NCI-H2081 (cell line): ENCODE measurements at places on chromosomes 3 and 15.

DNA sequence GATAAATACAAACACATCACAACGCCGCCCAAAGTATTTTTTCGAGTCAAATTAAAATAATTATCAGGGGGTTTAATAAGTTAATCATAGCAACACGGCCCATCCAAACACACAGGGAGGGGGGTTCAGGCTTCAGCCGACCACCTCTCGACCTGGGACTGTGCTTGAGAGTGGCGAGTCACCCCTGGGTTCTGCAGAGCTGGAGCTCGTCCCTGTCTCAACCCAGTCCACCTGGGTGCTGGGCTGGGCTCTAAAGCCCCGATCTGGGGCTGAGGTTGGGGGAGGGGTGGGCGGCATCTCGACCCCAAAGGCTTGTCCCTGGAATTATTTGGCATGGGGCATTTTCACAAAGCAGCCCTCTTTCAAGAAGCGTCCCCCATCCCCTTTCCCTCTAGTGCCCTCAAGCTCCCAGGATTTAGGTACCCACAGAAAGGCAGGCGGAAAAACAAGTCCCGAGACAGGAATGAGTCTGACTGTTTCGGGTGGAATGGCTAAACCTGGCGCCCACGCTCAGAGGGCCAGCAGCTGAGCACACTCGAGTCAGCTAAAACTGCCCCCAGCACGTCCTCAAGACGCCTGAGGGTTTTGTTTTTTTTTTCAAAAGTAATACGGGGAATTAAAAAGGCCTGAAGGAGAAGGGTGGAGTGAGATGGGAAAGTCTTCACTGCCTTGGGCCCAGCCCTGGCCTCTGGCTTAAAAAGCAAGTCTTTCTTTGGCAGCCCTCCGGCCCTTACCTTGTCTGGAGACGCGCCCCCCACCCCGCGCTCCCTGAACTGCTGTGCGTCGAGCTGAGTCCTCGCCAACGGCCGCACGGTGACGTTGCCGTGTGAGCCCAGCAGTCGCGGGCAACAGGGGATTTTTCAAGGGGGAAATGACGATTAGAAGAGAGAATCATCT is 32.5 kb downstream of the NR2F2 start:
- no peak for DNase-seq

GRCh38 chr3:43869491-43869890 is 178.8 kb downstream of the ABHD5 start:
- DNase-seq, result no peak

DNA sequence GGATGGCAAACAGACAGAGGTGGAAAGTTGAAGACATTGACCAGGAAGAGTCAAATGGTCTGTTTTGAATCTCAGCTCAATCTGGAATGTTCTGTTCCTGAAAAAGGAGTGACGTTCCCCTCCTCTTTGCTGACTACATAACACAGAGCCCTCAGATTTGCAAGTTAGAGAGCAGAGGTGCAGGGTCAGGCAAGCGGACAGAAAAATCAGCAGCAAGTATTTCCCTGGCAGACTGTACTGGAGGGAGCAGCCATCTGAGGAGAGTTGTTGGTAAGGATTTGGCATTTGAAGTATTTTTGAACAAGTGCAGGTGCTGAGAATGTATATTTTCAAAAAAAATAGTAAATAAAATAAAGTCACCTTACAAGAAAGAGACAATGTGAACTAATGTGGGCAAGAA is 17.6 kb downstream of the ZNF80 start:
- no peak for DNase-seq

GRCh38 chr15:83565553-83566159 is 88.3 kb upstream of the ADAMTSL3 start:
- peak; percentile 6 for DNase-seq

DNA sequence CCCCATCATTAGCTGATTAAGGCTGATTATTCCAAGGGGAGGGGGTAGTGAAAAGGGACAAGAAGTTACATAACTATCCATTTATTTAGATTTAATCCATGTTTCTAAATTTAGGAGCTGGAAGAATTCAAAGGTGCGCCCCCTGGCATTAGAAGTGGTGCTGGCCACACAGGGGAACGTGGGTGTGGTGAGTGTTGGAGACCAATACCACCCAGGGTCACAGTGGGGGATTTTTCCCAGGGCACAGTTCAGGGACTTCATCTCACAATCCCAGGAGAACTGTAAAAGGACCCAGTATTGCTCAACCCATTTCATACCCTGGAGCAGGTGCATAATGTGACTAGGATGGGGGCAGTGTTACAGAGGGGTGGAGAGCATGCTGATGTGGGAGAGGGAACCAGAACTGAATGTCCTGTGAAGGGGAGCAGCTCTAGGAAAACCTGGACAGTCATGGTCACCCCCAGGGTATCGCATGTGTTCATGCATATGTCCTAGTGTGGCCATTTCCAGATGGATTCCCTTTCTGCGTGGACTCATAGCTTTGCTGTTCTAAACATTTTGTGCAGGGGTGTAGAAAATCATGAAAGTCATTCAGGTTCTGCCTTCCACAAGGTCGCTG is 110.3 kb downstream of the LSM3 start:
- DNase-seq, result no peak

- DNase-seq, result peak; percentile 28
These were observed 3.6 kb downstream of the CHDH start for GRCh38 chr3:53842436-53843194.

DNA sequence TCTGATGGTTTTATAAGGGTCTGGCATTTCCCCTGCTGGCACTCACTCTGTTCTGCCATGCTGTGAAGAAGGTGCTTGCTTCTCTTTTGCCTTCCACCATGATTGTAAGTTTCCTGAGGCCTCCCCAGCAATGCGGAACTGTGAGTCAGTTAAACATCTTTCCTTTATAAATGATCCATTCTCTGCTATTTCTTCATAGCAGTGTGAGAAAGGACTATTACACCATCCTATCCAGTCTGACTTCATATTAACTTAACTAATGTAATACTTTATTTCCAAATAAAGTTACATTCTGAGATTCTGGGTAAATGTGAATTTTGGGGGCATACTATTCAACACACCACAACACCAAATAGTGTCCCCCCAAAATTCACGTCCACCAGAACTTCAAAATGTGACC is 22.2 kb upstream of the MAP3K13 start:
- DNase-seq, result no peak

DNA sequence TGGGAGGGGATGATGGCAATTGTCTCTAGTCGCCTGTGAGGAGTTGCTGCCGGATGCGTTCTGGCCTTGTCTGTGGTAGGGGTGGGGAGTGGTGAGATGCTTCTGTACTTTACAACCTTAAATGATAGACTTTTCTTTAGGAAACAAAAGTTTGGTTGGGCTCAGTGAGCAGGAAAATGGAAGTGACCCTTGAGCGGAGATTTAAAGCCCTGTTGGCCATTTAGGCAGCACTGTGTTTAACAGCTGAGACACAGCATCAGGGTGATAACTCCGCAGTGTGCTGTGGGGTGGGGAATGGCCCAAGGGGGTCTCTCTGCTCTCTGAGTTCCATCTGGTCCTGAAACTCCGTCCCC is 36.6 kb downstream of the SPSB4 start:
- no peak for DNase-seq

GRCh38 chr15:70054366-70054765 is 43.4 kb downstream of the TLE3 start:
- DNase-seq, result no peak

DNA sequence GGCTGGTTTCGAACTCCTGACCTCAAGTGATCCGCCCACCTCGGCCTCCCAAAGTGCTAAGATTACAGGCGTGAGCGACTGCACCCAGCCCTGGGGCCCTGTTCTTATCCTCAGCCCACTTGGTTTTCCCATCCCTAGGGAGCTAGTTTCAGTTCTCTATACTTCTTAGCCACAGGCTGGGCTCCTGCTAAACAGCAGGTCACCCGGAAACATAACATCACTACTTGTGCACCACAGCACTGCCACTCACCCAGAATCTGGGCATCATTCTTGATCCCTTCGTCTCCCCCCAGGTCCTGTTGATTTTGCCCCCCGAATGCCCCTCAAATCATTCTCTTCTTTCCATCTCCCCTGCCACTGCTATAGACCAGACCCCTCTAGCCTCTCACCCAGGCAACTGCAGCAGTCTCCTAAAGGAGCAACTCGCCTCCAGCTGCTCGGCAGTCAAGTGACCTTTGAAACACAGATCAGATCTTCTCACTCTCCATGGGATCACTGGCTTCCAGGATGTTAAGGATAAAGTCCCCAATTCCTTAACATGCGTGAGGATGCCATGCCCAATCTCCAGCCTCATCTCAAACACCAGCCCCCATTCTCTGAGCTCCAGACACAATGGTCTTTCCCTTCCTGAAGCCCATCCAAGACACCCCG is 5.6 kb upstream of the AP3S2 start:
- DNase-seq, result no peak

- DNase-seq, result no peak
These were observed 216.1 kb downstream of the SLCO3A1 start for GRCh38 chr15:92069308-92070250.

GRCh38 chr3:129433565-129433964 is 5.1 kb upstream of the EFCAB12 start:
- DNase-seq, result no peak
